ENCODE measurements at places on chromosomes 3 and 15.

DNA sequence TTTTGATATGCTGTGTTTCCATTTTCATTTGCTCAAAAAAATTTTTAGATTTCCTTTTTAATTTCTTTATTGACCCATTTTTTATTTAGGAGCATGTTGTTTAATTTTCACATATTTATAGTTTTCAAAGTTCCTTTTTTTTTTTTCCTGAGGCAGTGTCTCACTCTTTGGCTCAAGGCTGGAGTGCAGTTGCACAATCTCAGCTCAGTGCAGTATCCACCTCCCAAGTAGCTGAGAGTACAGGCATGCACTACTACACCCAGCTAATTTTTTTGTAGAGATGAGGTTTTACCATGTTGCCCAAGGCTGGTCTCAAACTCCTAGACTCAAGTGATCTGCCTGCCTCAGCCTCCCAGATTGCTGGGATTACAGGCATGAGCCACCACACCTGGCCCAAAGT, 36.2 kb downstream of the PFN2 start:
- peak; percentile 55 for DNase-seq

DNA sequence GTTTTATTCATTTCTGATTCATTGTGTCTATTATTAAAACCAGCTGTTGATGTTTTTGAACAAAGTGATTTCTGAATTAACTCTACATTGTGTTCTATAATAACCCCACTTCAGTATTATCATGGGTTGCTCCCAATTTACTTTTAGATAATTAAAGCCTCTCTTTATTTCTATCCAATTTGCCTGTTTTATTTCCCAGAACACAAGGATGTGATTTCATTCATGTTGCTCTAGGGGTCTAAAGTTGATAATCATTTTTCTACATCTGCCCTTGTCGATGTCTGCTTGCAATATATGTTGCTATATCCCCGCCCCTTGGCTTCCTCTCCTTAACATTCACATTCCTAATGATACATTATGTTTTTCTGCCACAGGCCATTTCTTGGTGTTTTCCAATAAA, 747.3 kb downstream of the CADM2 start:
- no peak for DNase-seq

GRCh38 chr3:12177126-12177525, 18.4 kb upstream of the TIMP4 start:
- DNase-seq: peak; percentile 28

DNA sequence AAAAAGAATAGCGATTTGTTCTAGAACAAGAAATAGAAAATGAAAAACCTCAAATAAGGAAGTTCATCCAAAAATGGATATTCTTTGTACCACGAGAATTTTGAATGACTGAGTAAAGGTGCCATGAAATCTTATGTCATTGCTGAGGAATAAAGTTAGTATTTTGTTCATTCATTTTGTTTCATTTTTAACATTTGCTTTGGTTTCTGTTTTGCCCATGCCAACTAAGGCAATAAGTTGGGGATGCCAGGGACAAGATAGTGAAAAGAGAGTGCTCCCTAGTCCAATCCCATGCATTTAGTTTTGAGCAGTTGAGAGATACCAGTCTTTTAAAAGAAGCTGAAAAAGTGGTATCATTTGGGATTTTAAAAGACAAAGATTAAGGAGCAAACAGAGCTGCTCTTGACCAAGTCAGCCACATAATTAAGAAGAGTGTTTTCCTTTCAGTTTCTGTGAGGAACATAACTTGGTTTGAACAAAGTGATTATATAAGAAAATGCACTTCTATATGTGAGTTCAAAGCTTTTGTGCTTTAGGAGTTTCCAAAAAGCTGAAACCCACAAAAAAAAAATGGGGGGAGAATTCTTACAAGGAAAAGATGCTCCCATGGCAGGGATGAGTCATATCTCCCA, 201.4 kb downstream of the PLOD2 start:
- no peak for DNase-seq

- DNase-seq: no peak
These were observed 169.0 kb downstream of the GHSR start for GRCh38 chr3:172279191-172279640.

- DNase-seq: no peak
These were observed 8.8 kb upstream of the TTBK2 start for GRCh38 chr15:42929306-42929848.

GRCh38 chr3:3735919-3736318, 63.3 kb upstream of the LRRN1 start:
- no peak for DNase-seq

DNA sequence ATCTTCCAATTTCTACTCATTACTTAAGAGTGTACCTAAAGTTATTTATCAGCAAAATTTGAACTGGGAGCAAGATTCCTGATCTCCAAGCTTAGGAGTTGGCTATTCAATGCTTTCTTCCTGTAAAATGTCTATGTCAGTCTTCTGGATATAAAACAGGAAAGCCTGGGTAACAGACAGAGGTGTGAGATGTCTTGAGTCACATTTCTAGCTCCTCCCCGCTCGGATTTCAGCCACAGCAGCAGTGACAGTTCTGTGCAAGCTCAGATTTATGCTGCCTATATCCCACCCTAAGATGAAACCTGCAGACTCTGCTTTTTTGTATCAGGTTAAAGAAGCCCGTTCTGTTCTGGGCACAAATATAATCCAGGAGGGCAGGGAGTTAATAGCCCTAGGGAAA, 2.1 kb upstream of the ARMC8 start:
- no peak for DNase-seq

DNA sequence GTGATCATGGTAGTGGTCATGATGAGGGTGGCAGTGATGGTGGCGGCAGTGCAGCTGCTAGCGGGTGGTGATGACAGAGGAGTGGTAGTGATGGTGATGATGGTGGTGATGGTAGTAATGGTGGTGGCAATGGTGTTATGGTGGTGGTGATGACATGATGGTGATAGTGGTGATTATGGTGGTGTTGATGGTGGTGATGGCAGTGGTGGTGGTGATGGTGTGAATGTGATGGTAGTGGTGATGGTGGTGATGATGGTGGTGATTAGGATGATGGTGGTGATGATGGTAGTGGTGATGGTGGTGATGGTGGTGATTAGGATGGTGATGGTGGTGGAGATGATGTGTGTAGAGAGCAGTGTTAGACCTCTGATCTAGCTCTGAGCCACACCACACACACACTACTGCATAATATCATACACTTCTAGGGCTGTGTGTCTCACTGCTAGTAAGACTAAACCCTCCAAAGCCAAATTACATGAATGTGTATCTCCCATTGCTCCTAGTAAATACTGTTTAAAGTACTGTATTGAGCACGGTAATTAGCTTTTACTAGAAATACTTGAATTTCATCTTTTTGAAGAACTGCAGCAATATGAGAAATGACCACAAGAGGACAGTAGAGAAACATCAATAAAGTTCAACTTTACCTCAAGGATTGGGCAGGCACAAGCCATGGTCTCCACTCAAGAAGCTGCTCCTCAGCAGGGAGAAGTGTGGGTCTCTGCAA, 28.8 kb downstream of the TMED3 start:
- peak; percentile 45 for DNase-seq

DNA sequence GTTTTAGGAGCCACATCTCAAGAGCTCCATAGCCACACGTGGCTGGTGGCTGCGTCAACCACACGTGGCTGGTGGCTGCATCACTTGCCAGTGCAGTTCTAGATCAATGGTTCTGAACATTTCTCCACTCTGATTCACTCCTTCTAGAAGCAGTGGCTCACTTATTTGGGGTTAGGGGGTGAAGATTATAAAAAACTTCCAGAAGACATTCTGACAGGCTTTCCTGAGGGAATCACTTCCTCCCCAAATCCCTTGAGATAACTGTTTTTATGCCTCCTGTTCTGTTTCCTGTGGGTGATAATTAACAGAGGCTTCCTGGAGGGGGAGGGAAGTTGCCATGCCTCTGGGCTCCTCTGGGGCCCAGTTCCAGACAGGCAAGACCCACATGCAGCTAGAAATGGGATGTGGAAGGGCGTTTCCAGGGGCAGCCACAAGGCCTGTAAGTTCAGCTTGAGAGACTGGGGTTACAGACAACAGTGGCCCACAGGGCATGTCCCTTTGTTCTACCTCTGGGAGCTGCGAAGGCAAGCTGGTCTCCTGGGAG, 23.6 kb downstream of the HEG1 start:
- no peak for DNase-seq

DNA sequence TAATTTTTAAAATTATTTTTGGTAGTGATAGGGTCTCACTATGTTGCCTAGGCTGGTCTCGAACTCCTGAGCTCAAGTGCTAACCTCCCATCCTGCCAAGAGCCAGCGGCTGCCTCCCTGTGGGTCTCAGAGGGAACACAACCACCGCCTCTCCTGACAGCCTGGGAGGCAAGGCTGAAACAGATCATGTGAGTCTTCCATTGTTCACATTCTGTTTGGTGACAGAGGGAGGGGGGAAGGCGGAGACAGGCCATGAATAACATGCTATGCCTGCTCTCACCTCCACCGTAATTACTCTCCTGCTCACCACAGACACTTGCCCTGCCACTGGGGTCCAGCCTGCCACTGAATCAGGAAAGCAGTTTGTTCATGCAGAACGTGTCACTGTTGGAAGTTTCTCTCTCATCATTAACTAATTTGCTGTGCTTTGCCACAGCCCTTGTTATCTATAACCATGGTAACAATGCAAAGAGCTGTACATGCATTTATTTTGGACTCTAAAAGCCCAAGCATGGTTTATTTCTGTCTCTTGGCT, 78.4 kb upstream of the RASGRF1 start:
- DNase-seq: no peak

DNA sequence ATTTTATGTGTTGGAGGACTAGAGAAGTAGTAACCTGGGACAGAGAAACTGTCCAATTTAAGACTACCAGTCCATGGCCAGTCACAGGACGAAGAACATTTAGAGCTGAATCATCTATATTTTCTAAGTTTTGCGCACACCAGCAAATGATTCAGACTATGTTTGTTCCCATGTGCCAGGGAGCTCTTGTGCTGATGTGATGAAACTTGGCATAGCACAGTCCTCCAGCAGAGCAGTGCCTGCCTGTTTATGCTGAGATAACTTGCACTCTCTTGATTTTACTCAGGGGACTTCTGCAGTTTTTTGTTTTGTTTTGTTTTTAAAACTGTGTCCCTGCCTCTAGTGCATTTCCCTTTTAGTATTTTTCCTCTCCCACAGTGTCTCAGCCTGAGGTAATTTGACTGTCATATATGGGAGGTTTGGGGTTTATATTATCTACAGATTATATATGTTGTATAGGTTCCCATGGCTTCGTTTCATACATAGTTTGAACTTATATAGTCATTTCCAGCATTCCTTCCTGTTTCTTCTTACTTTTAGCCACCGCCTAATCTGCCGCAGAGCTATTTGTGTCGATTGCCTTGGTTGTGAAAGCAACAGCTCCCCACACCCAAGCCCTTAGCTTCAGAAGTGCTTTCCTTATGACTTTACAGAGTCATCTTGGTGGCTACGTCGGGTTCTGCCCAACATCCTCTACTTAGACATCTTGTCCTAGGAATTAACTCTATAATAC, 45.5 kb downstream of the PPM1L start:
- DNase-seq: peak; percentile 94

- DNase-seq: no peak
These were observed 38.7 kb upstream of the ASB14 start for GRCh38 chr3:57331078-57331610.

- no peak for DNase-seq
These were observed 133.4 kb downstream of the FOXP1 start for GRCh38 chr3:71450162-71450561.

GRCh38 chr15:41493205-41493901, at the start of gene ITPKA:
Gene ITPKA, plus strand, starts transcription at chr15:41493874. Its CDS starts 54 bp downstream, at chr15:41493928.
- peak; percentile 47 for DNase-seq

DNA sequence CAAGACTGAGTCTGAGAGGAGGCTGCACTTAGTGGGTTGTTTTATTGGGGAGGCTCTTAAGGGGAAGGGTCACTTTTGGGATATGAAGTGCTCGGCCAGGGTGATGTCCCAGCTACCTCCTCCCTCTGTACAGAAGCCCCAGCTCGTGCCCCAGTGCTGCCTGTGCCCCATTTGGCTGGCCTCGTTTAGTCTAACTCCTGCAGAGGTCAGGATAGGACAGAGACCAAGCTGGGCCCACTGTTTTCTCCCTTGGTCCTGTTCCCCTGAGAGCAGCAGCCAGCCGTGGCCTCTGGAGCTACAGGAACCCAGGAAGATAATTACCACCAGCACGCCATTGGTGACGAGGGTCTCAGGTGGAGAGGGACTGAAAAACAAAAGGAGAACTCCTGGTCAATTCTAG, 18.5 kb downstream of the PLA2G4E start:
- DNase-seq: no peak

- peak; percentile 39 for DNase-seq
These were observed 4.0 kb downstream of the EPHB3 start for GRCh38 chr3:184565421-184566211.

DNA sequence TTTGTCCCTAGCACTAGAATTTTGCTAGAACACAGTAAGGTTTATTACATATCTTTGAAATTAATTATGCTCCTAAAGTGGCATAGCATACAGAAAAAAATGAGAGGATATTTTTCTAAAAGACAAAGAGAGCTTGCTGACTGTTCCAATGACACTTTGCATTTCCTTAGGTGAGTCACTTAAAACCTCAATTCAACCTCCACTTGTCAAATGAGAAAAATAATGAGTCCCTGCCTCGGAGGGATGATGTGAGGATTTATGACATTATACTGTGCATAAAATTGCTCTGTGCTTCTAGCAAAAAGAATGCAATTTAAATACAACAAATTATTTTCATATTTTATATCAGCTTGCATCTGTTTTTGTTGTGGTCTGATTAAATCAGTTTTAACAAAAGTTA, 1417.0 kb upstream of the ALCAM start:
- no peak for DNase-seq

DNA sequence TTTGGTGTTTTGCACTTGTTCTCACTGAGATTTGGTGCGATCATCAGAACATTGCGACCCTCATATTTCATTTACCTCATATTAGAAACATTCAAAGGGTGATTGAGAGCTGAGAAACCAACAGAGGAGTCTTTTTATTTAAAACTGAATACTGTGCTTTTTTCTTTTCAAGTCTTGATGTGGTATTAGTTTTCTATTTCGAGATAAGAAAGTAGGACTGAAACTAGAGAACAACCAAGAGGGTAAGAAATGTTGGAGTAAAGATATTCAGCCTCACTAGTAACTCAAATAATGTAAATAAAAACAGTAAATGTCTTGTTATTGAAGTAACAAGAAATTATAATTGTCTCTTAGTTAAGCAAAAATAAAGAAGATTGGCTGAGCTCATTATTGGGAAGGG, 26.5 kb downstream of the EFHB start:
- no peak for DNase-seq

GRCh38 chr3:69121513-69121912, 882 bp downstream of the LMOD3 start:
- DNase-seq: no peak

DNA sequence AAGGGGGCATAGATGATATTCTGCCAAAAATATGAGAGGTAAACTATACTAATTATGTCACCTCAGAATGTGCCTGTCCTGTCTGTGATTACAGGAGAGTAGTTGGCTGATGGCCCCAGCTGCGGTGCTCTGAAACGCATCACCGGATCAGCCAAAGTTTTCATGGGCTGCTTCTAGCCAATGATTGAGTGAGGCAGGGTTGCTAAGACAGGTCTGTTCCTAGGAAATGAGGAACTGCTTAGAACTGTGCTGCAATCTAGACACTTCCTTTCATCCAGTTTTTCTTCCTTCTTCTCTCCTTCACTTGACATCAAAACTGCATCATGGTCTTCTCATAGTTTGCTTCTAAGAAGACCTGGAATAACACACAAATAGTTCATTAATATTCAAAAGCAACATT, 124.0 kb downstream of the KCNH8 start:
- DNase-seq: peak; percentile 26
